ENCODE measurements at places on chromosomes 2 and 18. TPM values are rescaled to one million over a fixed set of nuclear protein-coding genes. Genes with fewer than 3 reads are reported as not detected.

ERFE gene
- 7.2 TPM for polyA plus RNA-seq

OSR1 gene
- 6.0 TPM for polyA plus RNA-seq

ADD2 gene
- polyA plus RNA-seq, result 6.0 TPM

DNA sequence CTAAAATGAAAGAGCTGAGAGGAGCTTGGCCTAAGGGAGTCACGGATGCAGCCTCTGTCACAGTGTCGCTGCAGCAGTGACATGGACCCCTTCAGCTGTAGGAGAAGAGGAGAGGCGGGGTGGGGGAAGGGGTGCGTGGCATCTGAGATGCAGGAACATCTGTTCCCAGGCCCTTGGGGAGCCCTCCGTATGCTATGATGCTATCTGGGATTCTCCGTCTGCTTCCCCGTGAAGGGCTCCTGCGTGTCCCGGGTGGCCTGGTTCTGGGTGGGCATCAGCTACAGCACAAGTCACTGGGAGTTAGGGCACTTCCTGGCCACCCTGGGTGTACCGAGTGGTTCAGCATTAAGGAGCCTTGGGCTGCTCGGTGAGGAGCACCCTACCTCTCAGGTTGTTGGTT is 35.6 kb upstream of the B3GNT7 start:
- no peak for DNase-seq

DNA sequence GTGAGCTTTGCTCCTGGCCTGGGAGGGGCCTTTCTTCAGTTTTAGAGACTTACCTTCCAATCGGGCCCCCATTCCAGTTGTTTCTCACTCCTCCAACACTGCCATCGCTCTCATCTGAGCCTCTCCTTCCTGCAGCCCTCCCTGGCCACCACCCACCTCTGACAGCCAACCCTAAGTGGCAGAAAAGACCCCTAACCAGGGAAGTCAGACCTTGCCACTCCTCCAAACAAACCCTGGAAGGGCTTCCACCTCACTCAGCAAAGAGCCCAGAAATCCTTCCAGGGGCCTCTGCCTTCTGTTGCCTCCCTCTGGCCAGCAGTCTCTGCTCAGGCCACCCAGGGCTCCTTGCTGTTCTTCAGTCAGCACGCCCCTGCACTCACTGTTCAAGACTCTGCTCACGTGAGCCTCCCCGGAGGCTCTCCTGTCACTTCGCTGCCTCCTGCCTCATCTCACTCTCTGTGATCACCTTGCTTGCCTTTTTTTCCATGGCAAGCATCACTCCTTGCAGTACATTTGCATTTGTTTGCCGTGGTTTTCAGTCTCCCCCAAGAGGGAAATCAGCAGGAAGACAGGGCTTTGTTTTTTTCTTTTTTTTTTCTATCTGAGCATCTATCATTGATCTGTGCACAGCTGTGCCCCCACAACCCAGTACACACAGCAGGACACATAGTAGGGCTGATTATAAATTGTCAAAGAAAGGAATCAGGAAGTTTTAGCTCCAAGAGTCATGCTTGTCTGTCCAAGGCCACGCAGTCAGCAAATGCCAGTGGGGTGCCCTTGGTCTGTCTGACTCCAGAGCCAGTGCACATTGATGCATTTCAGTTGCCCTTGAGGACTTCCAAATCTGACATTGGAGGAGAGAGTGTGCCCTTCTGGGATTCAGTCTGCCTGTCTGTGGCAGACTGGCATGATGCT is 83.9 kb downstream of the INHBB start:
- no peak for DNase-seq

DNA sequence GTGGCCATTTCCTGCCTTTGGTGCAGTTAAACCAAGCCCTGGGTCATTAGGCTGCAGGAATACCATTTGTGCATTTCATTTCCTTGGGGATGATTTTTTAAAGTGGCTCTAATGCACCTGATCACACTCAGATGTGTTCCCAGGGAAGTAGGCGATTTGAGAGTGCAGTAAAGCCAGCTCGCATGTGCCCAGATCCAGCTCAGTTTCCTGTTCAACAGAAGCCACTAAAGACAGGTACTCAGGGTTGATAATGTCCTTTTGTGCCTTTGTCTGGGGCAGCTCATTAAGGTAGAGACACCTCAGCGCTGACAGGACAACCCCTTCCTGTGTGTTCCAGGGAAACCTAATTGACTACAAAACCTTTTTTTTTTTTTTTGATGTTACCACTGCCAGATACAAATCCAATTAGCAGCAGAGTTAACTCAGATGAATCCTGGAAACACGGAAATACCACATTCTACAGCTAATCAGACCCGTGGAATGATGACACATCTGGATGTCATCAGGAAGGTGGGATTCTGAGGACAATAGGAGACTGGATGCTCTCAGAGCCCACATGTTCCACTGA is 15.2 kb upstream of the CHRNA1 start:
- no peak for DNase-seq

DNA sequence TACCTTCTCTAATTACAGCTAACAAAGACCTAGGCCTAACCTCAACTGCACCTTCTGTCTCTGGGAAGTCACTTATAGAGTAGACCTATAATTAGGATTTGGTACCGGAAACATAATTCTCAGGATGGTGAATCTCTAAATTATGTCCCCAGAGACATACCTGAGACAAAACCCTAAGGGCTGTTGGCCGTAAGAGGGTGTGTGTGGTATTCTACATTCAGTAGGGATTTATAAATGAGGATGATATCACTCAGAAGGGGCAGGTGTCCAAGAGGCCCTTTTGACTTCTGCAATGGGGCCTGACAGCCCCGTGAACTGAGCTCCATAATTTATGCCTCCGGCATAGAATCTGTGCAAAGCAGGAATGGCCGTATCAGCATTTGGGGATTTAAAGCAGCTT is 13.5 kb upstream of the DARS1 start:
- no peak for DNase-seq

- no peak for DNase-seq
These were observed 143.4 kb upstream of the SMAD7 start for GRCh38 chr18:49094136-49094535.

DNA sequence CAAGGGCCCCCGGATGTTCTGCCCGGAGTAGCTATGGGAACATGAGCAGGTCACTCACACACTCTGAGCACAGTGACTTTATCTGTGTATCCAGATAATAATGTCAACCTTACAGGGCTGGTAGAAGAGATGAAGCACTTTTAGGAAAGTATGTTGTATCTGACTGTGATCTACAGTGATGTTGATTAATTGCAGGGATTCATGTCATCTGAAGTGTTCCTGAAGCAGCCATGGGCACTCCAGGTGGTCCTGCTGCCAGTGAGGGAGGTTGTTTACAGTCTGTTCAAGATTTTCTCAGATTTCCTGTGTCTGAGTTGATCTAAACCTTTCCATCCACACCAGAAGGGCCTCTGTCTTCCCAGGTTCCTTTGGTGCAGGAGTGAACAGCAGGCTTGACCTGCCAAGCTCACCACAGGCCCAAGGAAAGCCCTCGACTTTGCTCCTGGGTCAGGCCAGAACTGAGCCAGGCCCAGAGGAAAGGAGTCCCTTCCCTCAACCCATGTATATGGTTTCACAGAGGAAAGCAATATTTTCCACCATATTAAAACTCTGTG is 28.0 kb downstream of the KIAA2012 start:
- no peak for DNase-seq

DNA sequence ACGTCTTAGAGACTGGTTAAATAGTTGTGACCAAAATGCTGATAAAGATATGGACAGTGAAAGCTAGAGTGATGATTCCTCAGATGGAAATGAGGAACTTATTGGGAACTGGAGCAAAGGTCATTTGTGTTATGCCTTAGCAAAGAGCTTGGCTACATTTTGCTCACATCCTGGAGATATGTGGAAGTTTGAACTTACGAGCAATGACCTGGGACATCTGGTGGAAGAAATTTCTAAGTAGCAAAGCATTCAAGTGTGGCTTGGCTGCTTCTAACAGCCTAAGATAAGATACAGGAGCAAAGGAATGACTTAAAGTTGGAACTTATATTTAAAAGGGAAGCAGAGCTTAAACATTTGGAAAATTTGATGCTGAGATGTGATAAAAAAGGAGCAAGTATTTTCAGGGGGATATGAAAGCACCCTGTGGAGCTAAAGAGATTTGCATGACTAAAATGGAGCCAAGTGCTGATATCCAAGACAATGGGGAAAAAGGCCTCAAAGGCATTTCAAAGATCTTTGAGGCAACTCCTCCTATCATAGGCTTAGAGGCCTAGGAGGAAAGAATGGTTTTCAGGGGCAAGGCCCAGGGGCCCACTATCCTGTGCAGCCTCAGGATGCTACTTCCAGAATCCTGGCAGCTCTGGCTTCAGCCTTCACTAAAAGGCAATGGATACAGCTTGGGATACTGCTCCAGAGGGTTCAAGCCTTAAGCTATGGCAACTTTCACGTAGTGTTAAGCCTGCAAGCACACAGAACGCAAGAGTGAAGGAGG is 124.1 kb upstream of the KLHL14 start:
- DNase-seq, result no peak

Data from left kidney (tissue), 8 donors.